ENCODE measurements at places on chromosomes 7 and 10.
A peak's percentile ranks its signal among the peaks of the same experiment; 100 is the strongest.

DNA sequence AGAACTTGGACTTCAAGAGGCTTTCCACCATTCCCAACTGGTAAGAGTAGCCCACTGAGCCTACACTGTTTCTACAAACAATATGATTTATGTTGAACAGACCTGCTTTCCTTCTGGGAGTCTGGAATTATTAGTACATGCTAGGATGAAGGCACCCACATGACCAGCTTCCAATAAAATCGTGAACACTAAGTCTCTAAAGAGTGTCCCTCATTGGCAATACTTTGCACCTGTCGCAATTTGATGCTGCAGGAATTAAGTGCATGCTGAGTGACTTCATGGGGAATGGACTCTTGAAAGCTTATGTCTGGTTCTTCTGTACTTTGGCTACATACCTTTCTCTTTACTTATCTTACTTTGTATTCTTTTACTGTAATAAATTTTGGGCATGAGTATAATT is 305.2 kb upstream of the GHITM start:
- no peak for DNase-seq

- DNase-seq, result no peak
Observed at GRCh38 chr7:93146036-93146435, 2.1 kb downstream of the SAMD9L start.

GRCh38 chr7:549066-549890 is 29.6 kb upstream of the PDGFA start:
- DNase-seq, result no peak

- DNase-seq, result no peak
Observed at GRCh38 chr10:55495555-55495954, 694.5 kb upstream of the PCDH15 start.

DNA sequence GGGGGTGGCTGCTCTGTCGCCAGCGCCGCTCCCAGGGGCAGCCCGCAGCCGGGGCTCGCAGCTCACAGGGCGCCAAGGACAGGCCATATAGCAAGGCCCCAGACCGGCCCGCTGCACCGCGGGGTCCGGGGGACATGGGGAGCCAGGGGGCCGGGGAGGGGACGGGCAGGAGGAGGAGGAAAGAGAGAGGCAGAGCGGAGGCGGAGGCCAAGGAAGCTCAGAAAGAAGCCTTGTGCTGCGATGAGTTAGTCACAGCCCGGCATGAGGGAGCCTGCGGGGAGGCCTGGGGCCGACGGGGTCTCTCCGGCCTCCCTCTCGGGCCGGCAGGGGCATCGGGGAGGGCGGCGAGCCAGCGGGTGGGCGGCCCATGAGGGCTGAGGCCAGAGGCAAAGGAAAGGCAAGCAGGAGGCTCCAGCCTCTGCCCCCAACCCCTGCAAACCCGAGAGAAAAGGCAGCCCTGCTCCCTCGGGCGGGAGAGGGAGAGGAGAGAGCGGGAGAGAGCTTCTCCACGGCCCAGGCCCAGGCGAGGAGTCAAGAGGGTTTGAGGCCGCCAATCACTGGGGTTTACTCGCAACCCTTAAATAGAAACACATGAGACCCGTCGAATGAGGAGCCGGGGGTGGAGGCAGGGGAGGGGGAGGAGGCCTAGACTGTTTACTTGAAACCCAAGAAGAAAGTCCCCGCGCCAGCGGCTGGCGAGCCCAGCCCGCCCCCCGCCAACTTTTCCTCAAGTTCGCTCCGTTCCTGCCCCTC is 167.9 kb downstream of the NEURL1 start:
- peak; percentile 68 for DNase-seq

GRCh38 chr10:4099202-4099601 is 314.2 kb upstream of the KLF6 start:
- no peak for DNase-seq

DNA sequence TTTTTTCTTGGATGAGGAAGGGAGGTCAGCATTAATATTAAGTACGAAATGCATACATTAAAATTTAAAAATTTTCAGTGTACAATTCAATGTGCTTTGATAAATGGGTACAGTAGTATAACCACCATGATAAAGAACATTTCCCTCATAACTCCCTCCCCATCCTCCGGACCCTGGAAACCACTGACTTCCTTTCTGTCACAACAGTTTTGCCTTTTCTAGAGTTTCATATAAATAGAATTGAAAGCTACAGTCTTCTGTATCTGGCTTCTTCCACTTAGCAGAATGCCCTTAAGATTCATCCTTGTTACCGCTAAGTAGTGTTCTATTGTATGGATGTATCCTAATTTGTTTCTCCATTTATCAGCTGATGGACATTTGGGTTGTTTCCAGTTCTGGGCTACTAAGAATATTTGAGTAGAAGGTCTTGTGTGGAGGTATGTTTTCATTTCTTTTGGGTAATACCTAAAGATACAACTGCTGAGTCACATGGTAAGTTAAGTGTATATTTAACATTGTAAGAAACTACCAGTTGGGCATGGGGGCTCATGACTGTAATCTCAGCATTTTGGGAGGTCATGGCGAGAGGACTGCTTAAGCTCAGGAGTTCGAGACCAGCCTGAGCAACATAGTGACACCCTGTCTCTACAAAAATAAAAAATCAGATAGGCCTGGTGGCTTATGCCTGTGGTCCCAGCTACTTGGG is 30.8 kb downstream of the ABI1 start:
- DNase-seq, result peak; percentile 12

DNA sequence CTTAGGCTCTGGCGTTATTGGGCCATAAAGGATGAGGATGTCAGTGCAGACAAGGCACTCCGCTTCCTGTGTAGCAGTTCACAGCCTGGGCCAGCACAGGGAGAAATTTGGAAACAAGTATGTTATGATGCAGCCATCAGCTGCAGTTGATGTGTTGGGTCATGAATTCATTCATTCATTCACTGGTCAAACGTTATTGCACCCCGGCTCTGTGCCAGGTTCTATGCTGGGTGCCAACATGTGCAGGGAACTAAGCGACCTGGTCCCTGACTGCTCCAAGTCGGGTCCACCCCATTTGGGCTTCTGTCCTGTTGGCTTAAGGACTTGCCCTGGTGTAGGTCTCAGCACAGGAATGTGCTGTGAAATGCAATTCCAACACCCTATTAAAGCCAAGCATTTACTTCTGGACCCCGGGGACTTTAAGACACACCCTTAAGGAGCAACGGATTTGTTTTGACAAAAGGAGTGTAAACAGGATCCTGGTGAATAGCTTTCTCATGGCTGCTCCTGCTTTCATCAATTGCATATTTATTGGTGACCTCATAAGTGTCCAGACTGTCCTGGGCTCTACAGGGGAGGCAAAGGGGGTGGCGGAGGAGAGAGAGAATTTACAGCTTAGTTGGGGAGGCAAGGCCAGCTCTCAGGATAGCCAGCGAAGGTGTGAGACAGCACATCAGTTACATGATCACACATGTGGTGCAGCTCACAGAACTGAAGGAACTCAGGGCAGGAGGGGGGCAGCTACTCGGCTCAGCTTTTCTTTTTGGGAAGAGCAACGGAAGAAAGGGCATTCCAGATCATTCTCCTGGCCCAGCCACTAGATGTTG is 158.6 kb downstream of the GRK5 start:
- DNase-seq, result no peak

- DNase-seq, result no peak
Observed at GRCh38 chr7:32661929-32662328, 166.6 kb downstream of the AVL9 start.

DNA sequence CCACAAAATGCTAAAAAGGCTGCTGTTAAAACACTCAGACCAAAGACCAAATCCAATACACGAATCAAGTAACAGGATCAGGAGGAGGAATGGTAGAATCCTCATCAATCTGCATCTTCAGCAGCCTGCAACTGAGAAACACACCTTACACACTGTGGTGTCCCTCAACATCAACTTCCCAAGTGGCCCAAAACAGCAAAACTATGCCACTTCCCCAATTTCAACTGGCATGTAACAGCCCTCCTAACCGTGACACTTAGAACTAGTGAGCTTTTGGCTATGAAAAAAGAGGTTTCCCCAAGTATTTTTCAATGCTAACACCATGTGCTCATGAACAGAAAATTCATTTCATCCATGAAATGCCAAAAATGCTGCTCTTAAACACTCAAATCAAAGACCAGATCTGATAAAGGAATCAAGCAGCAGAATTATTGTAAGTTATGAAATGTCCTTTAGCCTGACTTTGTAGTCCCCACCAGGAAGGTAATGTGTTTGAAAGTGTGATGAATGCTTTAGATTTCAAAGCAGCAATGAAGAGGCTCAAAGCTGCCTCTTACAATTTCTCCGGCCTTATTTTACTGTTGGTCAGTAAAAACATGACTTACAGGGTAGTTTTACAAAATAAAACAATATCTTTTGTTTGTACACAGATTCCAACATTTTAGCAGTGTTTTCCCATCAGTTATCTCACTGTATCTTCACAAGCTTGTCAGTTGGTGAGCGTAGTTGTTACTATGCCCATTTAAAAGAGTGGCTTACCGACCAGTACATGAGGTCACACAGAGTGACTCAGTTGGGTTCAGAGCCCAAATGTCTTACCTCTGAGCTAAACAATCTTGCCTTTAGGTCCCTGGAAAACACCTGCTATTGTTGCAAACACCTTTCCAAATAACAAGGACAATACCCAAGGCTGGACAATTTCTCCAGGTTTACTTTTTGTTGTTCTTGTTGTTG is 65.7 kb upstream of the ASAH2 start:
- DNase-seq, result no peak

All from CD4-positive, alpha-beta T cell treated with Interleukin-17A for 1 hour (primary cell).